Osteoblast (primary cell): ENCODE measurements at places on chromosomes 1 and 21. TPM values are rescaled to one million over a fixed set of nuclear protein-coding genes. Genes with fewer than 3 reads are reported as not detected.
A peak's percentile ranks its signal among the peaks of the same experiment; 100 is the strongest.

SH2D1B gene
- not detected in 2 replicates for total RNA-seq

TBX19 gene
- 1.1 and 1.5 TPM in 2 replicates for total RNA-seq

C1QC gene
- 2.2 TPM in 1 of 2 replicates, not detected in the other for total RNA-seq

LORICRIN gene
- total RNA-seq: not detected in 2 replicates

AMY1A gene
- not detected in 2 replicates for total RNA-seq

DNA sequence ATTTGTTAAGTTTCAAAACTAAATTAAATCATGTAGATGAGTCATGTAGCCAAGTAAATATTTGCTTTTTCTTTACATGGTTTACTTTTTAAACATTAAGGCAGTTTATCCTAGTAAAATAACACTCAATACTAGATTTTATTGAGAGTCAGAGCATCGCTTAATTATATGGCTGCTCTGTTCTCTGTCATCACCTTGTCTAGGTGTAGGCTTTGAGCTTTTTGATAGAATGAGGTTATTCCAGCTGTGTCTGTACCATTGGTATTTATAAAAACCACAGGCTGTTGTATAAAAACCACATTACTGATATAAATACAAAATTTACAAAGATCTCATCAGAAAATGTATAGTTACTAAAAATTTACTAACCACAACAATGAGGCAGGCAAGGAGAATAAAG, 42.5 kb upstream of the GPR52 start:
- DNase-seq: no peak
- no peaks in the 10 kb centered on the region for H3K27me3 ChIP-seq
- H3K27ac ChIP-seq: no peak overlapping the region
- no peaks in the 10 kb centered on the region for H3K36me3 ChIP-seq

DNA sequence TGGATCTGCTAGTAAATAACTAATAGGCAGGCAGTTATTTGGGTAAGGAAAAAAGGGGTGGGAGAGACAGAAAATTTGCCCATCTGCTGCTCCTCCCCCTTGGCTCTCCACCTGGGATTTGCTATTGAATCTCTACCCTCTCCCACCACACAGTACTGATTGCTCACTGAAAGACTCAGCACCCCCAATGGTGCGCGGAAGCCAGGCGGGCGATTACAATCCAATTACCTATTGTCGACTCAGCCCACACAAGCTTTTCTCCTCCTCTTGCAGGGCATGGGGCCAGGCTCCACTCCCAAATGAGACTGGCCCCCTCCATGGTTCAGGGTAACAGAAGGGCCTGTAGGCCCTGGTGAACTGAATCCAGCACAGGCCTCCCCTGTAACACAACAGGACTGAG, 2.7 kb upstream of the HMGN2 start:
- H3K36me3 ChIP-seq: peaks cover 65% of the 10 kb centered on the region
- DNase-seq: no peak
- no peak overlapping the region for H3K27ac ChIP-seq
- no peaks in the 10 kb centered on the region for H3K27me3 ChIP-seq

DNA sequence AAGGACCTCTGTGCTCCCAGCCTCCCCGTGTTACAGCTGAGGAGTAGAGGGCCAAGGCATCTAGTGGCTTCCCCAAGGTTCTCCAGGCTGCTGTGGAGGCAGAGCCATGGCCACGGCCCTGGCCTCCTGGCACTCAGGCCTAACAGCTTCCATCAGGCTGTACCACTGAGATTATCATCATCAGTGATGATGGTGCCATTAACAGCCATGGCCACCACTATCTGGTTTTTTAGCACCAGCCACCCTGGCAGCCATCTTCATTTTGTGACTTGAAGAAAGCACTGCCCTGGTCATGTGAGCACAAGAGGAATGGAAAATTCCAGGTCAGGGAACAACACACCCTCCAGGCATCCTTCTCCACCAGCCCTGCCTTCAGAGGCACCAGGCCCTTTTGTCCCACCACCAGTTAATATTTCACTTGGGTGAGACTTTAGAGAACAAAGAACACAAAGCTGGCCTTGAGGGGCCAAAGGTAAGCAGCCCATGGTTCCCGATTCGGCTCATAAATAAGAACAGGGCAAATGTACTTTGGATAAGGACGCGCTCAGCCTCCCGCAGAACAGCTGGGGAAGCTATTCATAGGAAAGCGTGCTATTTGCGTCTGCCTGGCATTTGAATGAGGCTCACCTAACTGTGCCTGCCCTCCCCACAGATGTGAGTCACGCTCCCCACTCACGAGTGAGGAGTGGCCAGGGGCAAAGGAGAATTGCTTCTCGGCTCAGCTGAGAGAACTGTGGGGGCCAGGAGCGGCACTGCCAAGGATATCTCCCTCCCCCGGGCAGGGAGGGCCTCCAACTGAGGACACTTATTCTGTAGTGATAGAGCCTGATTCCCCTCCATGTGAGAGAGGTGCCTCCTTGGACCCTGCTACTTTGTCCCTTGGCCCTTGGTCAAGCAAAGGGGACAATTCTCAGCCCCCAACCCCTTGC, 95.6 kb downstream of the CD58 start:
- H3K36me3 ChIP-seq: no peaks in the 10 kb centered on the region
- no peaks in the 10 kb centered on the region for H3K4me1 ChIP-seq
- no peak for DNase-seq
- H3K4me3 ChIP-seq: no peak overlapping the region
- no peak overlapping the region for H3K27ac ChIP-seq
- peaks cover 8% of the 10 kb centered on the region for H3K27me3 ChIP-seq

DNA sequence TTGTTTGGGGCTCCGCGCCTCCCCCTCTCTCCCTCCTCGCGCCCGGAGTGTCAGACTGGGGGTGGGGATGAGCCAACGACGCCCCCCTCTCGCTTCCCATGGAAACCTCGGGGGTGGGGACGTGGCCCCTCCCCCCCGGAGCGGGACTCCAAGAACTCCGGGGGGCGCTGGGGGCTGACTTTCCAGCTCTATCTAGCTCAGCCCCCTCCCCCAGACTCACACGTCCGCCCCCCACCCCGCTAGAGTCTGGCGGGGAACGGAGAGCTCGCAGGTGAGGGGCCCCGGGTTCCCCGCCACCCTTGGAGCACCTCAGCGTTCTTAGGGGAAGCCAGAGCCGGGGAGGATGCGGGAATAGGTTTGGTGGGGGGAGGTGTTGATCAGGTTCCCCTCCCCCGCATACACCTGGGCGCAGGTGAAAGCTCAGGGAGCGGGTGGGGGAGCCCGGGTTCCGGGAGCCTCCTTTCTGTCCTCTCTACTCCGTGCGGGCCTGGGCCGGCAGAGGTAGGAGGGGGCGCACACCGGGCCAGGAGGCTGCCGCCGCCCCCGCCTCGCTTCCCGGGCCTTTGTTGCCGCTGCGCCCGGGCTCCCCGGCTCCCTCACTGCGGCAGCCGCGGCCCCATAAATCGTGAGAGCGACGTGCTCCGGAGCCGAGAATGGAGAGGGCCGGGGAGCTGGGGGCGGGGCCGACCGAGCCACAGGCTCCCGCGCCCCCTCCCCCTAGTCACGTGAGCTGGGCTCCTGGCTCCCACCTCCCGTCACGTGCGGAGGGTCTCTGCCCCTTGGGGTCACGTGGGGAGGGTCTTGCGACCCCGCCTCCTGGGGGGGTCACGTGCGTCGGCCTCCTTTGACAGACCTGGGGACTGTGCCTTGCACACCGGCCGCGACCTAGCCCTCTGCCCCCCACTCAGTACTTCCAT, 1.9 kb downstream of the EFNA3 start:
- no peak overlapping the region for H3K4me3 ChIP-seq
- H3K4me1 ChIP-seq: peaks cover 9% of the 10 kb centered on the region
- DNase-seq: peak; percentile 92
- H3K27me3 ChIP-seq: peaks cover 52% of the 10 kb centered on the region
- no peaks in the 10 kb centered on the region for H3K36me3 ChIP-seq

DNA sequence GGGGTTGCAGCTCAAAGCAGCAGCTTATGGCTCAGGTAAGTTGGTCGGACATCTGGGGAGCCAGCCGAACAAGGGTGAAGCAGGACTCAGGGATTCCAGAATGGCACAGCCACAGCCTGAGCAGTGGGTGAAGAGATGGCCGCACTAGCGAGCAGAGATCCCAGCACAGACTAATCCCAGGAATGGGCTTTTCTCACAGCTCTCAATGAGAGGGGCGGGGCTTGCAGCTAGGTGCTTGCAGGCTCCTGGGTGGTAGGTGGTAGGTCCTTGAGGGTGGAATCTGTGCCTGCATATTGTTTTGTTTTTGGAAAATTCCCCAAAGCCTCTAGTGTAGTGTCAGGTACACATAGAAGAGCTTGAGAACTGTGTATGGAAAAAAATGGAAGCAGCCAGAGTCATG, 9.0 kb downstream of the KIAA0040 start:
- H3K27ac ChIP-seq: no peak overlapping the region
- no peak for DNase-seq
- no peaks in the 10 kb centered on the region for H3K36me3 ChIP-seq
- H3K4me3 ChIP-seq: no peak overlapping the region
- H3K27me3 ChIP-seq: no peaks in the 10 kb centered on the region

GRCh38 chr1:201553496-201554189, 14.7 kb downstream of the NAV1 start:
- peaks cover 61% of the 10 kb centered on the region for H3K4me1 ChIP-seq
- H3K36me3 ChIP-seq: peaks cover 13% of the 10 kb centered on the region
- peak overlapping the region; percentile 92 for H3K27ac ChIP-seq
- no peaks in the 10 kb centered on the region for H3K27me3 ChIP-seq
- H3K4me3 ChIP-seq: no peak overlapping the region

DNA sequence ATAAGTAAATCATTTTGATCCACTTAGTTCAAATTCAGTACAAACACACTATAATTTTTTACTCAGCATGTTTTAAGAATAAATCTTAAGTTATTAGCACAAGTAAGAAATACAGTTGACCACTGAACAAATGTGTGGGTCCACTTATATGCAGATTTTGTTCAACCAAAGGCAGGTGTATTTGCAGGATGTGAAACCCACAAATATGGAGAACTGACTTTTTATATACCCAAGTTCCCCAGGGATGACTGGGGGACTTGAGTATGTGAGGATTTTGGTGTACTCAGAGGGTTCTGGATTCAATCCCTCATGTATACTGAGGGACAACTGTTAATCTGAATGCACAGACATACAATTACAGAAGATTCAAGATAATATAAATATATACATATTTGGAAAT, 25.7 kb upstream of the ERICH3 start:
- H3K27ac ChIP-seq: no peak overlapping the region
- H3K36me3 ChIP-seq: peaks cover 9% of the 10 kb centered on the region
- no peaks in the 10 kb centered on the region for H3K27me3 ChIP-seq
- H3K4me3 ChIP-seq: no peak overlapping the region
- no peaks in the 10 kb centered on the region for H3K4me1 ChIP-seq

DNA sequence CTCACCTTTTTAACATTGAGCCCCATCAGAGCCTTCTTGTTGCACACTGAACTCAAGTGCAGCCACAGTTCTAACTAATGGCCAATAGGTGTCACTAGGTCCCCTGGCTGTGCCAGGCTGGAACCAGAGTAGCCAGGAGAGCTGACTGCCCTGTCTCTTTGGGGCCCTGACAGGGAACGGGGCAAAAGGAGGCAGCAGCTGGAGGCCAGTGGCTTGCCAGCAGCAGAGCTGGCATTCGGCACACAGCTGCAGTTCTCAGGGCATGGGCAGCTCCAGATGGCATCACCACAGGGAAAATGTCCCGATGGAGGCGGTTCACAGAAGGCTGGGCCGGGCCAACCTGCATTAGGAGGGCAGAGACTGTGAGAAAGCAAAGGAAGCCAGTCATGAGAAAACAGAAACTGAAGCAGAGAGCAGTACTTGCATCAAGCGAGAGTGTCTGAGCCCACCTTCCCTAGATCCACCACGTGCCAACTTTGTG, 188.6 kb downstream of the FCRL5 start:
- H3K4me1 ChIP-seq: peaks cover 4% of the 10 kb centered on the region
- no peak overlapping the region for H3K27ac ChIP-seq
- H3K27me3 ChIP-seq: no peaks in the 10 kb centered on the region
- H3K4me3 ChIP-seq: no peak overlapping the region
